ELR (cell line): ENCODE measurements at places on chromosomes 12 and 14.

DNA sequence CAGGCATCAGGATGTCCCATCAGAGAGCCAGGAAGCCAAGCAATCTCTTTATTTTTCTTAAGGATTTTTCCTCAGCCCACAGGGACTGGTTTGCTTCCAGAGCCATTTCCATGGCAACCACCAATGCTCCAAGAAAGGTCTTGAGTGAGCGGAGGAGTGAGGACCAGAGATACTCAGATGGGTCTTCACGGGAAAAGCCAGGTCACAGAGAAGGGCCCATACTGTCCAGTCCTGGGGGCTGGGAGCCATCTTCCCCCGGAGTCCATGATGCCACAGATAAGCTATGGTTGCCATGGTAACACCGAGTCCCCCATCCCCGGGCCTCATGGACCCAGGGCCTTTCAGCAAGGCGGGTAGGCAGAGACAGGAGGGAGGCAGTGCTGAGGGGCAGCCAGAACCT lies 28.6 kb downstream of the CMKLR1 start:
- DNase-seq: no peak

GRCh38 chr12:109387425-109388166 lies 39.9 kb downstream of the MYO1H start:
- DNase-seq: peak; percentile 67

DNA sequence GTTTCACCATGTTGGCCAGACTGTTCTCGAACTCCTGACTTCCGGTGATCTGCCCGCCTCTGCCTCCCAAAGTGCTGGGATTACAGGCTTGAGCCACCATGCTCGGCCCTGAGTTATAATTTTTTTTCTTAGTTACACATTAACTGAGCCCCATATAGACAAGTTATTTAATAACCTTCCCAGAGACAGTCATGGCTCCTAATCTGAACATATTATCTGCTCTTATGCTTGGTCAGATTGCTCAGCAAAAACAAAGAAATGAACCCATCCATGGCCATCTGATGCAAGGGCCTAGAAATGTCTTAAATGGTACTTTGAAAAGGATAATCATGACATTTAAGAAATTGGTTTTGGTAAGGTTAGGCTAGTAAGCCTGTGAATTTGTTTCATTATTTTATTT lies 13.0 kb downstream of the SAMD15 start:
- no peak for DNase-seq

DNA sequence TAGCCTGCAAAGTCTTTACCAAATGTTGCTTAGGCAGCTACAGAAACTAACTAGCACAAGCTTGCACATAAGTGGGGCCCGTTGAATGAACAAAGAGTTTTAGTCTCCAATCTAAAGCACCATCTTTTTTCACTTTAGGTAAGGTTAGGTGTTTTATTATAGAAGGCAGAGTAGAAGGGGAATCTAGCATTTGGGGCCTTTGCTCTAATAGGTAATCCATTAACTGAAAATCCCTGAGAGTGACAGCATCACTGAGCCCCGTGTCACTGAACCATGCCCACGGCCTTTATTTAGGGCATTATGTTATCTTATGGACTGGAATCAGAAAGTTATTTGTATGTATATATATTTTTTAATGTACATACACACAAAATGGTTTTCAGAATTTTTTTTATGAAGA lies 25.1 kb downstream of the CPNE8 start:
- DNase-seq: no peak

DNA sequence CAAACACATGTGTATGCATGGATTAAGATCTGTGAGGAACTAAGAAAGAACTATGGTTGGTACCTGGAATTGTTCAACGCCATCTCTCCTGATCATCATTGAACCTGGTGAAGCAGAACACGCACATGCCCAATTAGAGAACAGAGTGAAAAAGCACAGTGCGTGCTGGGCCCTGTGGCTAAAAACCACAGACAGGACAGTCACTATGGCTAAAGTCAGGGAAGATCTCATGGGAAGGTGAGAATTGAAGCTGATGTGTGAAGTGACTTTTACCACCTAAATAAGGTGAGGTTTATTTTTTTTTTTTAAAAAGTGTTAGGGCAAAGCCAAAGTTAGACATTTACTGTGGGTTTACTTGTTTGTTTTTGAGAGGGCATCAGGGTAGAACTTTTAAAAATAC lies 215.0 kb downstream of the SLC38A4 start:
- no peak for DNase-seq

DNA sequence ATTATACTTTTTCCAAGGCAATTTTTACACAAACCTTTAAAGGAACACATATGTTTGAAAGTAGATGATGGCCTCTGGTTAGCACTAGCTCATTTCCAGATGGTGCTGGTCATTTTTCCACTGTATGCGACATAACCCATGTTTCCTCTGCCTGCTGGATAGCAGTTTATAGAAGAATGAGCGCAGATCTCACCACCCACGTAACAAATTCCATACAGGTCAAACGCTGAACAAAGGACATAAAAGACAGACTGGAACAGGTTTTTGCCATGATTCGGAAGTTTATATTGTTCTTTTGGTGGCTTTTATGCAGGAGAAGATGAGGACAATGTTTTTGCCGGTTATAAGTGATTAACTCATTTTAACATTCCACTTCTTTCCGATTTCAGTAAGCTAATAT lies 30.7 kb downstream of the PPP1R36 start:
- no peak for DNase-seq

GRCh38 chr14:85852906-85853305 lies 323.0 kb downstream of the FLRT2 start:
- no peak for DNase-seq

- DNase-seq: no peak
Observed at GRCh38 chr12:22115711-22116110, 69.7 kb downstream of the CMAS start.

- no peak for DNase-seq
Observed at GRCh38 chr12:110880651-110881050, 33.9 kb downstream of the CCDC63 start.

DNA sequence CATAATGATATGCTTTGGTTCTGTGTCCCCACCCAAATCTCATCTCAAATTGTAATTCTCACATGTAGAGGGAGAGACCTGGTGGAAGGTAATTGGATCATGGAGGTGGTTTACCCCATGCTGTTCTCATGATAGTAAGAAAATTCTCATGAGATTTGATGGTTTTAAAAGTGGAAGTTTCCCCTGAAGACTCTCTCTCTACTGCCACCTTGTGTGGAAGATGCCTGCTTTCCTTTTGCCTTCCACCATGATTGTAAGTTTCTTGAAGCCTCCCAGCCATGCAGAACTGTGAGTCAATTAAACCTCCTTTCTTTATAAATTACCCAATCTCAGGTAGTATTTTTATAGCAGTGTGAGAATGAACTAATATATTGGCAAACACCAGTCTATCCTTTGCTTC lies 260.4 kb upstream of the PPFIA2 start:
- DNase-seq: no peak

GRCh38 chr12:123997033-123997822 lies 24.2 kb downstream of the ZNF664 start:
- DNase-seq: no peak

GRCh38 chr14:101184572-101184971 lies 281.1 kb upstream of the RTL1 start:
- DNase-seq: no peak

GRCh38 chr12:116945886-116946550 lies 35.3 kb downstream of the FBXW8 start:
- DNase-seq: no peak

- DNase-seq: no peak
Observed at GRCh38 chr14:90607141-90607540, 209.1 kb downstream of the TTC7B start.

DNA sequence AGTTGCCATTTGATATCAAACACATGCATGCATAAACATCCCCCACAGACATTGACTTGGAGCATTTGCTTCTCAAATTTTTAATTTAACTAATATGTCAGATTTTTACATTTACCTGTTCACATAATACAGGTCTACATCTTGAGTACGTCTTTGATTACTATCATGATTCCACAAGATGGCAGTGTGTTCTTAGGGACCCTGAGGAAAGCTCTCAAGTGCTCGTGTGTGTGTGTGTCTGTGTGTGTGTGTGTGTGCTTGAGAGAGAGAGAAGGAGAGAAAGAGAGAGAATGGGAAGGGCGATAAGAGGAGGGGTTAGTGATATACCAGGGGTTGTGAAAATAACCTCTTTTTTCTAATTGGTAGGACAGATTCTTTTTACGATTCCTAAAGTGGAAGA lies 167.1 kb upstream of the OR4E1 start:
- DNase-seq: peak; percentile 13

DNA sequence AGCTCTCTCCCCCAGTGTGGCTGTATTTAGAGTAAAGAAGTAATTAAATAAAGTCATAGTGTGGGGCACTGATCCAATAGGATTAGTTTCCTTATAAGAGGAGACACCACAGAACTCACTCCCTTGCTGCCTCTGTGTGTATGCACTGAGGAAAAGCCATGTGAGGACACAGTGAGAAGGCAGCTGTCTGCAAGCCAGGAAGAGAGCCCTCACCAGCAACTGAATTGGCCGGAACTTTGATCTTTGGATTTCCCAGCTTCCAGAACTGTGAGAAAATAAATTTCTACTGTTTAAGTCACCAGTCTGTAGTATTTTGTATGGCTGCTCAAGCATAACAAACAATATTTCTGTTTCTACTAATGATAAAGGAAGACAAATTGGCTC lies 368.7 kb upstream of the PRICKLE1 start:
- peak; percentile 52 for DNase-seq

- no peak for DNase-seq
Observed at GRCh38 chr14:37278636-37279538, 81.2 kb downstream of the MIPOL1 start.

GRCh38 chr12:22283006-22283506 lies 51.5 kb downstream of the ST8SIA1 start:
- DNase-seq: peak; percentile 91

DNA sequence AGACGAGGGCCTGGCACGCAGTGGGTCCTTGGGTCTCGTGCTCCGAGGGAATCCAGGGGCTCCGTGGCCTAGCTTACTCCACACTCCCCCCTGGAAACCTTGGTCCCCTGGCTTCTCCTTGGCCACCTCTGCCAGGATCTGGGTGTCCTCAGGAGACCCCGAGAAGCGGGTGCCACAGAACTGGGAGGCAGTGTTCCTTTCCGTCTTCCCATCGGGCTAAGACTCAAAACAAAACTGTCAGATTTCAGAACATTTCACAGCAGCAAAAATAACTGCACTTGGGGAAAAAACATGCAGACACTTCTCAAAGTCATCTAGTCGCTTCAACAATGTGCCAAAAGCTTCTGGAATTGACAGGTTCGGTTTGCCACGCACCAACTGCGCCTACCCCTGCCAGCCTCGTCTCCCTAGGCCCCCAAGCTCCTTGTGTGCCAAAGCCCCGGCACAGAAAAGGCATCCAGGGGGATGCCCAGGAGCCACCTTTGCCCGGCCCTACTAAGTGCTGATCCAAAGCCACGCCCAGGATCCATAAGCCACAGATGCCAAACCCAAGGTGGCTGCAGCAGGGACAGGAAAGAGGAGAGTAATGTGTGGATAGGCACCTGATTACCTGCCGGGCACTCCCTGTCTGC lies 58.4 kb upstream of the DIO3 start:
- DNase-seq: no peak

GRCh38 chr14:100190126-100190525 lies 30.7 kb upstream of the DEGS2 start:
- DNase-seq: no peak

DNA sequence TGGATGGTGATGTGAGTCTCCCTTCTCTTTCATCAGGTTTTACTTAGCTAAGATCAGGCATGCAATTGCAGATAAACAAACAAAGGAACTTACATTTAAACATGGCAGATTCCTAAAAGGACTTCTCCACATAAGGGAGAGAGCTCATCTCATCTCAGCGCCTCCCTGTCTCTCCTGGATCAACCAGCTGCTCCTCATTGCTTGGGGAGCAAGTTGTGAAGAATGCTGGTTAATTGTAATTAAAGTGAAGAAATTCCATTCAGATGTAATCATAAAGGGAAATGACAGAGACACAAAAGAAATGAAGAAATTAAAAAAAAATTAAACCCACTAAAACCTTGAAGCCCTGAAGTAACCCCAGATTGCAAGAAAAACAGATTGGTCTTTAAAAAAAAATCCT lies 104.4 kb upstream of the DIO2 start:
- DNase-seq: no peak

- DNase-seq: no peak
Observed at GRCh38 chr12:14931359-14931758, 7.0 kb downstream of the ERP27 start.

DNA sequence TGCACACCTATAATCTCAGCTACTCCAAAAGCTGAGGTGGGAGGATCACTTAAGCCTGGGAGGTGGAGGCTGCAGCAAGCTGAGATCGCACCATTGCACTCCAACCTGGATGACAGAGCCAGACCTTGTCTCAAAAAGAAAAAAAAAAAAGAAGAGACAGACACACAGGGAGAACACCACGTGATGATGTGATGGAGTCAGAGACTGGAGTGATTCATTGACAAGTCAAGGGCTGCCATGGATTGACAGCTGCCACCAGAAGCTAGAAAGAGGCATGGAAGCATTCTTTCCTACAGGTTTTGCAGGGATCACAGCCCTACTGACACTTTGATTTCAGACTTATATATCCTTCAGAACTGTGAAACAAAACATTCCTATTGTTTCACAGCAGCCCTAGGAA lies 3.5 kb upstream of the HCFC2 start:
- no peak for DNase-seq

GRCh38 chr12:1496162-1496900 lies 98.0 kb downstream of the FBXL14 start:
- peak; percentile 28 for DNase-seq

DNA sequence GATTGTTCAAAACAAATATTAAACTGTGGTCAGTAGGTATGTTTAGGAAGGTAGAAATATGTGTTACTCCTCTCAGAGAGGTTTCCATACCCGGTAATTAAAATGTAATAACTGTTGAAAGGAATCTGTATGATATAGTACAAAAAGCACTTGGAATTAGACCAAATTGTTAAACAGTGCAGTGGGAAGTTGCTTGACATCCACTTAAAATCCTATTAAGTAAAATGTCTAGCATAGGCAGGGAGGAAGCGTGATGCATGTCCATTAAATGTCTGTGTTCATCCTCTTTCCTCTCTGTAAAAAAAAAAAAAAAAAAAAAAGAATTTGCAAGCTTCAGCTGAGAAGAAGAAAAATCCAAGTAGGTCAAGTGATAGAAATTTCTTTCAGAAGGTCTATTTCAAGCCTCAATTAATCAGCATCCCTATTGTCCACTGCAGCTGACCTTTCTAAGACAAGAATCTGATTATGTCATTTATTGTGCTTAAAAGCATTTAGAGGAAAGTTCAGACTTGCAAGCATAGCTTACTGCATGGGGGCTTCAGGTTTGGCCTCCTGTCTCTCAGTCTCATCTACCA lies 265.6 kb upstream of the RGS6 start:
- no peak for DNase-seq
